ENCODE measurements at places on chromosomes 5 and 9.

DNA sequence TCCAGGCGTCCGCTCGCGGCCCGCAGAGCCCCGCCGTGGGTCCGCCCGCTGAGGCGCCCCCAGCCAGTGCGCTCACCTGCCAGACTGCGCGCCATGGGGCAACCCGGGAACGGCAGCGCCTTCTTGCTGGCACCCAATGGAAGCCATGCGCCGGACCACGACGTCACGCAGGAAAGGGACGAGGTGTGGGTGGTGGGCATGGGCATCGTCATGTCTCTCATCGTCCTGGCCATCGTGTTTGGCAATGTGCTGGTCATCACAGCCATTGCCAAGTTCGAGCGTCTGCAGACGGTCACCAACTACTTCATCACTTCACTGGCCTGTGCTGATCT, 294 bp downstream of the ADRB2 start:
- DNase-seq = no peak

GRCh38 chr5:54792611-54793404, 192.6 kb downstream of the ESM1 start:
- no peak for DNase-seq

GRCh38 chr9:72997387-72997995, 44.6 kb upstream of the ALDH1A1 start:
- DNase-seq = peak; percentile 58

DNA sequence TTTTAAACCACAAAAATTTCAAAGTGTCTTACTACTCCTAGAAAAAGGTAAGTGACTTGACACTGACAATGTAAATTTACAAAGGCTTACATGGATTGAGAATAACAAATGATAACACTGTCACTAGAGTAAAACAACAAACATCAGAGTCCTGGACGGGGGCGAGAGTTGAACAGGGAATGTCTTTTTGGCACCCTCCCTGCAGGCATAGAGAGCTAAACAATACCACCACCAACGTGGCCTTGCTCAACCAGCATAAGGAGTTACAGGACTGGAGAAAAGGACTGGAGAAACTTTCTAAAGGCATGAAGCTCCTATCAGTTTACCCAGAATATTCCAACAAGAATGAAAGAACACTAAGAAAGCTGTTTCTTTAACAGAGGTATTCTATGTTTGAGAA, 55.3 kb downstream of the PTBP3 start:
- DNase-seq = no peak

GRCh38 chr5:150057052-150057451, 29.3 kb downstream of the CSF1R start:
- no peak for DNase-seq

Data from kidney capillary endothelial cell (primary cell).